ENCODE measurements at places on chromosomes 4 and X. TPM values are rescaled to one million over a fixed set of nuclear protein-coding genes. Genes with fewer than 3 reads are reported as not detected.

The CT45A5 gene
- not detected for total RNA-seq

The CCNQ gene
- total RNA-seq, result 14.6 TPM

DNA sequence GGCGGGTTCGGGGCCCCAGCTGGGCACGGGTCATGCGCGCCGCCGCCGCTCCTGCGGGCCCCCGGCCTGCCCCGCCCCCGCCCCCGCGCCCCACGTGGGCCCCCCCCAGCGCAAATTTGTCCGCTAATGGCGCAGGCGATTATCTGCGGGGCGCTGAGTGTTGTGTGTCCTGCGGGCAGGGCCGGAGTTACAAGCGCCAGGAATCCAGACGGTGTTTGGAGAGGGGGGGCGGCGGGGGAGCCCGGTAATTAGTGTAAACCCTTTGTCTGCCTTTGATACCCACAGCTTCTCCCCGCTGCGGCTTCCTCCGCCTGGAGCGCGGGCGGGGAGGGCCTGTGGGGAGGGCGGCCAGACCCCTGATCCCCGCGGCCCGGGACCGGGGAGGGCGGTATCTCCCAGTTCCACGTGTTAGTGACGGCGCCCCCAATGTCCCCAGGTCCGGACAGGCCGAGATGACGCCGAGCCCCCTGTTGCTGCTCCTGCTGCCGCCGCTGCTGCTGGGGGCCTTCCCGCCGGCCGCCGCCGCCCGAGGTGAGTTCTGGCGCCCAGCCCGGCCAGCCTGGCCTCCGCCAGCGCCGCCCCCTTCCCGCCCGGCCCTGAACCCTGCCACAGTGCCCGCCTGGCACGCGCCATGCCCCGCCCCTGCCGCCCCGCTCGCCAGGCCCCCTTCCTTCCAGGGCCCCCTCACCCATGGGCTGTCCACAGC, 761 bp downstream of the FGFRL1 start:
- no peaks in the 10 kb centered on the region for H3K36me3 ChIP-seq
- no peak for DNase-seq
- H3K27me3 ChIP-seq, result peaks cover 16% of the 10 kb centered on the region
- H3K4me3 ChIP-seq, result peak overlapping the region; percentile 77
- no peak overlapping the region for H3K27ac ChIP-seq
- peaks cover 10% of the 10 kb centered on the region for H3K4me1 ChIP-seq

GRCh38 chrX:136272325-136272724, 21.1 kb upstream of the MAP7D3 start:
- no peak overlapping the region for H3K4me3 ChIP-seq
- DNase-seq, result no peak
- H3K4me1 ChIP-seq, result peaks cover 2% of the 10 kb centered on the region
- no peaks in the 10 kb centered on the region for H3K27me3 ChIP-seq

DNA sequence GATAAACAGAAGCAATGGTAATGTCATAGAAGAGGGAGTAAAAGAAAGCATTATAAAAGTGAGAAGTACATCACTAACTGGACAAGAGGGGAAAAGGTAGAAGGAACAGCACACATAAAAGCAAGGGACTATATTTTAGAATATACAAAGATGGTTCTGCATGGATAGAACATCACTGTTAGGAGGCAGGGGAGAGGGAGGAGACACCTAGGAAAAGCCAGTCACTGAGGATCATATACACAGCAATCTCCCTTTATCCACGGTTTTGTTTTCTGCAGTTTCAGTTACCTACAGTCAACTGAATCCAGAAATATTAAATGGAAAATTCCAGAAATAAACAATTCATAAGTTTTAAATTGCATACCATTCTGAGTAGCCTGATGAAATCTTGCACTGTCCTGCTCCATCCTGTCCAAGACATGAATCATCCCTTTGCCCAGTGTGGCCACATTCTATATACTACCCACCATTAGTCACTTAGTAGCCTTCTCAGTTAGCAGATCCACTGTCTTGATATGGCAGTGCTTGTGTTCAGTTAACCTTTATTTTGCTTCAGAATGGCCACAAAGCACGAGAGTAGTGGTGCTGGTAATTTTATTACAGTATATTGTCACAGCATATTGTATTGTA, 74.2 kb downstream of the PPA2 start:
- DNase-seq, result no peak
- no peak overlapping the region for H3K4me3 ChIP-seq
- H3K27me3 ChIP-seq, result no peaks in the 10 kb centered on the region
